Tibial artery (tissue), 4 donors: ENCODE measurements at places on chromosomes 4 and X.

DNA sequence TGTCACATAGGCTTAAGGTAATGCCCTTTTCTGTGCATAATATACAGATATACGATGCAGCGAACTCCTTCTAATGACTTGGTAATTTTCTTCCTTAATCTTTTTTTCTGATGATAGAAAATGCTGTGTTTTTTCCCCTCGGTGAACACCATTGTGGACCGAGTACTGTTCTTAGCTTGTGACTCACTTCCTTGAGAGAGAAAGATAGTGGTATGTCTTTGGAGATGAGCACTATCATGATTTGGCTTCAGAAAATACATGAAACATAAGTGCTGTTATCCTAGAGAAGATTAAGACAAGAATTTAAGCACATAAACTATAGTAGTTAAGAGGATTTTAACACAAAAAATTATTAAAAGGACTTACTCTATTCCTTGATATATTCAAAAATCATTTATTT, 63.9 kb downstream of the RS1 start:
- DNase-seq = no peak

DNA sequence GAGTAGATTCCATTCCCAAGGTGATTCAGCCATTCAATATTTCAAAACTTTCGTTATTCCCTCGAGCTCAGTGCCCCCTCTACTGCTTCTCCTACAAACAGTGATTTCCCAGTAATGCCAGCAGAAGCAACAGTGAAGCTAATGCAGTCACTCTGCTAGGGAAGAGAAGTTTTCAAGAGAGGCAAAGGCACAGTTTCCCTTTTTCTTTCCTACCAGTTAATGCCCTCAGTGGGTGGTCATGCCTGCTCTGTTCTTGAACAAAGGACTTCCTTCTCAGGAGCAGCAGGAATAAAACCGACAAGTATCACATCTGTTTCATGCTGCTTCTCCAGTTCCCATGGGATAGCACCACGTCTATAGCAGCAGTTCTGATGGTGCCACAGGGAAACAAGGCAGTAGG, 317.2 kb downstream of the TENM3 start:
- no peak for DNase-seq

DNA sequence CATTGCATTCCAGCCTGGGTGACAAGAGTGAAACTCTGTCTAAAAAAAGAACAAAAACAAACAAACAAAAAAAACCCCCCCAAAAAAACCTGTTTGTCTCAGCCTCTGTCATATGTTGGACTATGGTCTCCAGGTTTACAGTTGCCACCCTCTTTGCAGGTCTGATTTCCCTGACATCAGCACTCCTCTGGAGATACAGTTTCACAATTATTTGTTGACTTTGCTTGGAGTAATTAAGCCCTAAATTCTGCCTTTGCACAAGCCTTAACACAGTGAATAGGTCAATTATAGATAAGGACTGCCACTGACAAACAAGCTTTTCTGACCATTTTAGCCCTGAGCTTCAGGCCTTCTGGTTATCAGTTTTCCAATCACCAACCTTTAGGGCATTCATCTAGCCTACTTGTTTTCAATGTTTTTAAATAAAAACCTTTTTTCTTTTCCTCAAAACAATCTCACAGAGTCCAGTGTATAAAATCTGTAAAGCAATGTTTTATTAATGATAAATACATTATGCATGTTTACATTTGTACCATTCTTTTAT, 20.4 kb upstream of the MAPK10 start:
- DNase-seq = no peak

DNA sequence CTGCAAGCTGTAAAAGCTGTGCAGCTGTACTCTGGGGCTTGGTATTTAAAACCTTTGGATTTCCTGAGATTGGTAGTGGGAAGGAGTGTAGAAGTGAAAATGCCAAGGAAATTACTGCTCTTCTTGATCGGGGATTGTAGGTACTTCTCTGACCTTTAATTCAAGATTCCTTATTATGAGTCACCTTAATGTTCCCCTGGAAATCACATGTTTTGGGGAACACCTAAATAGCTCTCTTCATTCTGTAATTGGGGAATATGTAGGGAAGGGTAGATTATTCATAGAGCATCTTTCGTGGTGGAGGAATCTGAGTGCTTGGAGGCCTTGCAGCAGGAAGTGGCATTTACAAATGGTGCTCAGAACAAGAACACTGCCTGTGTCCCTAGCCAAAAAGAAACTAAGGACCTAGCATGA, 137.8 kb downstream of the UCHL1 start:
- DNase-seq = no peak

DNA sequence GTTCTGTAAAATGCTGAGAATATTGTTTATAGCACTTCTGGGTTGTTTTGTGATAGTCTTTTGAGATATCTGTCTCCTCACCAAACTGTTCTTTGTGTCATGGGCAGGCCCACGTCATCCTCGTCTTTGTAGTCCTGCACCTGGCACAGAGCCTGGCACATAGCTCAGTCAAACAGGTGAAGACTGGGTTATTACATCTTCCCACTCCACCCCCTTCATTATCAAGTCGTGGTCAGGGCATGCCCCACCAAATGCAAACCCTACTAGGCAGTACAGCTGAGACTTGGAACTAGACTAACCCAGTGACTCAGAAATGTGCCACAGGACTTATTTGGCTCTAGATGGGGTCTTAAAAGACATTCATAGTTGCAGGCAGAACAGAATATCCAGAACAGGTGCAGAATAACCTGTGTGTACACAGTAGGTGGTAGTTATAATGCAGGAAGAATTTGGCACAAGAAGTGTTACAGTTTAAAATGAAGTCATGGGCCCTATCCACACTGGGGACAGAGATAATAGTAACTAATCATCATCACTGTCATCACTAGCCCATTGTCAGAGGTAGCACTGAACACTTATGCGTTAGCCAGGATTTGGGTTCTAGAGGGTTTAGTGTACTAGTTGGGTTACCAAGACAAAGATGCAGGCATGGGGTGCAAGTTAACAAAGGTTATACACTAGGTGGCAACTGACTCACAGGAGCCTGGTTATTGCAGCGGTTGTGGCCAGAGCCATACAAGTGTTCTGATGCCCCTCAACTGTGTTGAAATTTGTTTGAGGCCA, 74.9 kb downstream of the TBL1X start:
- no peak for DNase-seq

DNA sequence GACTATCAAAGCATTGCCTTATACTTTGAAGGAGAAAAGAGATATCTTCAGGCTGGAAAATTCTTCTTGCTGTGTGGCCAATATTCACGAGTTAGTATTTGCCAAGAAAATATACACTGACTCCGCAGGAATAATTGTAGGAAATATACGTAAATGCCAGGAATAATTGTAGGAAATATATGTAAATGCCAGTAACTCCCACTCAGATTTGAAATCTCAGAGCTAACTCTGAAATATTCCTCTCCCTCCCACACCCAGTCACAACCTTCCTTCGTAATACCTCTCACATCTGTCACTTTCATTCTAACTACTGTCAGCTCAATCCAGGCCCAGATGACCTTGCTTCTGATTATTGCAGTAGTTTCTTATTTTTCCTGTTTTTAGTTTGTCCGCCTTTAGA, 73.5 kb downstream of the WDR19 start:
- no peak for DNase-seq

- no peak for DNase-seq
These were observed 19.6 kb upstream of the SOD3 start for GRCh38 chr4:24775750-24776149.

- DNase-seq = no peak
These were observed 8.5 kb upstream of the NXF3 start for GRCh38 chrX:103101299-103102042.

- DNase-seq = no peak
These were observed 48.3 kb downstream of the RAI2 start for GRCh38 chrX:17812763-17813162.

GRCh38 chr4:147303873-147304229, 177.0 kb upstream of the EDNRA start:
- DNase-seq = no peak

GRCh38 chrX:143429131-143429530, 88.1 kb downstream of the SPANXN3 start:
- no peak for DNase-seq

DNA sequence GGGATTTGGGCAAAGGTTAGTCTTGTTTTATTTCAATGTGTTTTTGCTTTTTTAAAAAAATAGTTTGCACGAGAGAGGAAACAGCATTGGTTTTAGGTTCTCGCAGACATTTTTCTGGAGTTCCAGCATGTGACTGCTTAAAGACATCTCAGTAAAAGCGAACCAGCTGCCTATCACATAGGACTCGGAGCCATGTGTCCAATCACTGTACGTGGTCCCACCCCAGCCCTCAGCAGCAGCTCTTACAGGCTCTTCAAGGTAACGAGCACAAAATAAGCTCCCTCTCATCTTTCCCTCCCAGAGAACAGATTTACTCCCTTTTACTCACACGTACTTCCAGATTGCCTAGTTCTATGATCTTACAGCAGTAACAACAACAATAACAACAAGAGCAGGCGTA, 68.7 kb downstream of the MCF2 start:
- no peak for DNase-seq

DNA sequence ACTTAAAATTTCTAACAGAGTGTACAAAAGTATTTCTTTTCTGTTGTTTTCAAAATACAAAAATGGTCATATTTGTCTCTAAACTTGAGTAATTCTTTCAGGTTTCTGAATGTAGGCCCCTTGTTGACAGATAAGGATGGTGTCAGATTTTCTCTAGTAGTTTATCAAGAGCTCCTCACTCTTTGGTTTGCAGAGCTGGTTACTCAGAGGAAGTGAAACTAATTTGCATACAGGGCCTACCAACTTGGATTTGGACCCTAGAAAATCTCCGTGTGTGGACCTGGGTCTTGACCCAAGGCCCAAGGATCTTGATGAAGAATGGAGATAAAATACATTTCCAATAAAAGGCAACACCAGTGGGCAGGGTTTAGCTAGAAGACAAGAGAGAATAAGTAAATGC, 433 bp upstream of the ADH6 start:
- DNase-seq = no peak

GRCh38 chr4:80036949-80037685, 35.9 kb downstream of the ANTXR2 start:
- no peak for DNase-seq

DNA sequence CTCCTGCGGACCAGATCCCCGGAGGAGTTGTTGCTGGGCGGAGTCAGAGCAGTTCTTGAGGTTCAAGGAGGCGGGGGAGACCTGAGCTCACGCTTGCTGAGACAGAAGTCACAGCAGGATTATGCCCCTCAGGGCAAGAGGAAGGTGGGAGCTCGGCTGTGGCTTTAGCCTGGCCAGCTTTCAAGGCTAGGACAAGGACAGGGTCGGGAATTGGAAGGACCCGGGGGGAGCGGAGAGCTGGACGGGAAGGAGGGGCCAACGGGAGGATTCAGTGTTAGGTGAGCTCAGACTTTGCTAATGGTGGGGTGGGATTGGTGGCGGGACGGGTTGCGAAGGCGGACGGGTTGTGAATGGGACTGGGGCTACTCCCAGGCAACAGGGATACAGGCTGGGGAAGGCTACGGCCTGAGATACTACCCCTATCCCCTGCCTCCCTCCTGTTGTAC, at the start of gene RIBC1:
RIBC1 (plus strand) TSS at position 13 of the 446 bp plus-strand sequence. CDS start 3,404 bp downstream, outside the sequence.
- no peak for DNase-seq

DNA sequence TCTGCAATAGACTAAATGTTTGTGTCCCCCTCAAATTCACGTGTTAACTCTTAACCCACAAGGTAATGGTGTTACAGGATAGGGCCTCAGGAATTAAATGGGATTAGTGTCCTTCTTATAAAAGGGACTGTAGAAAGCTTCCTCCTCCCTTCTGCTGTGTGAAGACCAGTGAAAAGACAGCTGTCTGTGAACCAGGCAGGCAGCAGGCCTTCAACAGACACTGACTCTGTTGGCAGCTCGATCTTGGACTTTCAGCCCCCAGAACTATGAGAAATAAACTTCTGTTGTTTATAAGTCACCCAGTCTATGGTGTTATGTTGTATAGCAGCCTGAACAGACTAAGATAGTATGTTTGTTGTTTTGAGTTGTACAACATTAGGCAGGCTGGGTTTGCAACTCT, 208.1 kb downstream of the GBA3 start:
- DNase-seq = no peak

DNA sequence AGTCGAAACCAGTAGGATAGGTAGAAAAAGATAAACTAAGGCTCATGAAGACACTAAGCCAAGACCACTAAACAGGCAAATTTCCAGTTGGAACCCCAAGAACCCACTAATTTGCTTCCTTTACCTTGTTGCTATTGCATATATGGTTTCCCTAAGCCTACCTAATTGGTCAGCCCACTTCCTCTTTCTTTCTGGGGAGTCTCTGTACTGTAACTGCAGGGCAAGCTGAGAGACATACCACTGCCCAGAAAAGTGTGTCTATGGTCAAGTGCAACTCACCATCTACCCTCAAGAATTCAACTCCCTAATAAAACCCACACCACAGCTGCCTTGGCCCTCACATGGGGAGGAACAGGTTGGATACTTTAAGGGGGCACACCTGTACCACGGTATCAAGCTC, 28.6 kb downstream of the IDS start:
- no peak for DNase-seq

DNA sequence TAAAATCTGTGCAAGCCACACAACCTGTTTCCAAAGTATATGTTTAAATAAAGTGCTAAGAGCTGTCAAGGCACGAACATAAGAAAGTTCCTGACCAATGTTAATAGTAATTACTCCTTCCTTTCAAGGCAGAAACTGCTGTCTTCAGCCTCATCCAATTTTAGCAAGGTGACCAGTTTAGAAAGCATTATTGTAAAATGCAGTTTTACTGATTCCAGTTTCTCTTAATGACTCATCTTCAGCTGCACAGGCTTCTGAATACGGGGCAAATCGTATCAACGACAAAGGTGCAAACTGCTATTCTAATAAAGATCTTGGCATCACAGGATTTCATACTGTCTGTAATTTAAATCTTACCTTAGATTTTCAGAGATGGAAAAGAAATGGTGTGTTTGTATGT, 87.5 kb downstream of the PPP3CA start:
- DNase-seq = no peak

DNA sequence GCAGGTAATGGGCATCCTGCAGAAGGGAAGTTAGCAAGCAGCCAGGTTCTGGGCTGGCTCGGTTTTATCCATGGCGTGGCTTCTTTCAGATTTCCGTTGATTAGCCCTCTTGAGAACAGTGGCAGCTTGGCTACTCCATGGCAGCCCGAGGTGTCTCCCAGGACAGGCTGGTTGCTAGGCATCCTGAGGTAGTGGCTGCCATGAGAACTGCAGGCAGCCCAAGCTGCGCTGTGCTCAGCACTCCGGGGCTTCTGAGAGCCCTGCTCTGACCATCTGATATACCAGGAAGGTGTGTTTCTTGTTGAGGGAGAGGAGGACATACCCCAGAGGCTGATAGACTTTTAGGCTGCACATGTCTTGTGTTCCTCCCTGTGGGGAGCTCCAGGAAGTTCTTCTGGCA, 253.4 kb upstream of the CASK start:
- no peak for DNase-seq

DNA sequence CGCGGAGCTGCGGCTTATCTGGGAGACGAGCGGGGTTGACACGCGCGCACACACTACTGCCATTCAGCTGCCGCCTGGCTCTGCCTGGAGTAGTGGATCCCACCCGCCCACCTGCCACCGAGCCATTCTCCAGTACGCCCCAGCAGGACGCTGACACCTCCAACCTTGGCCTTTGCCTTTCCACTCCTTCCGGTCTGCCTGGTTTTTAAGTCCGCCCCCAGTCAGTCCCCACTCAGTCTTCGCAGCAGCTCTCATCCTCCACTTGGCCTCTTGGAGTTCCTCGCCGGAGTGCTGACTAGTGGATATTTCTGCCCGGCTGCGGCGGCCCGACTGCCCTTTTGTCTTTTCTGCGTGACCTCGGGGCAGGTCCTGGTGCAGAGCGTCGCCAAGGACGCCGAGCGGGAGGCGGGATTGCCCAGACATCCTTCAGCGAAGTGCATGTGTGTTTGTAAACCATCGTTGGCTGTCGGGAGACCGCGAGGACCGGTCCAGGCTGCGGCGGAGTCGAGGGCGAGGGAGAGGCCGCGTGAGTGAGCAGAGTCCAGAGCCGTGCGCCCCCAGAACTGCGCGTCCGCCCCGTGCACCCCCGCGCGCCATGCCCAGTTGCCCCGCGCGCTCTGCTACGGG, 1.1 kb downstream of the SLIT2 start:
- peak; percentile 52 for DNase-seq
